ENCODE measurements at places on chromosomes 7 and 10.

GRCh38 chr10:25177754-25178135 is 2.9 kb downstream of the GPR158 start:
- DNase-seq, result no peak

GRCh38 chr10:122567056-122567660 is 6.6 kb downstream of the DMBT1 start:
- peak; percentile 5 for DNase-seq

GRCh38 chr7:44768628-44769371 is 20.2 kb downstream of the ZMIZ2 start:
- no peak for DNase-seq

- DNase-seq, result peak; percentile 87
Observed at GRCh38 chr7:91557789-91558404, 293.7 kb downstream of the FZD1 start.

DNA sequence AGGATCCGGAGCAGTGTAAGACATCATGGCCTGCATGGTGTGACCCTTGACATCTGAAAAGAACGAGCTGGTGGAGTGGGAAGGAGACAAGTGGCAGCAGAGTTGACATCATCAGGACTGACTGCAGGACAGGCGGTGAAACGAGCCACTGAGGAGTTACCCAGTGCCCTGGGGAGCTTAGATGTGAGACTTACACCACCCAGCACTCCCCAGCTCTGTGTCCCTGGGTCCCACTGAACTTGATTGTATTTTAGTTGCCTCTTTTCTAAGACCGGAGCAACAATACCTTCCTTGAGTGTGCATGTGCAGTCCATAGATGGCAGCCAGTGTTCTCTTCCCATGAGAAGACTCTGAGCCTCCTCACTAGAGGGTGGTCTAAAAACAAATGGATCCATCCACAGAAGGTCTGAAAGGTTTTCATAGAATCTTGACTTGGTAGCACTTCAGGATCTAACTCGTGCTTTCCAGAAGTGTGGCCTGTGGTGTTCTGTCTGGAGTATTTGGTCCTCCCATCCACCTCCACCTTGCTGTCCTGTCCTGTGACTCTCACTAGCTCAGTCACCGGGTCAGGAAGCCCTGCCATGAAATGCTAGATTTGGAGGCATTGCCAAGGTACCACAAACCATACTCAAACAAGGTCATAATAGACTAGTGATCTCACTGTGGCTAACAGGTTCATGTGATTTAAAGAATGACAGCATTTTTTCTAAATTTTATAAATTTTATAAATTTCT is 59.0 kb downstream of the IKZF1 start:
- DNase-seq, result no peak

GRCh38 chr10:15027741-15028140 is 16.0 kb upstream of the OLAH start:
- no peak for DNase-seq

All from AG10803 (cell line).